ENCODE measurements at places on chromosomes 11 and 22.

- no peak overlapping the region for H3K27ac ChIP-seq
- H3K27me3 ChIP-seq: peaks cover 26% of the 10 kb centered on the region
- no peak for DNase-seq
Observed at GRCh38 chr11:61499816-61500491, 8.6 kb upstream of the LRRC10B start.

- H3K27ac ChIP-seq: no peak overlapping the region
- no peaks in the 10 kb centered on the region for H3K36me3 ChIP-seq
- H3K4me3 ChIP-seq: no peak overlapping the region
- no peaks in the 10 kb centered on the region for H3K4me1 ChIP-seq
Observed at GRCh38 chr11:132142121-132142520, 771.7 kb downstream of the NTM start.

DNA sequence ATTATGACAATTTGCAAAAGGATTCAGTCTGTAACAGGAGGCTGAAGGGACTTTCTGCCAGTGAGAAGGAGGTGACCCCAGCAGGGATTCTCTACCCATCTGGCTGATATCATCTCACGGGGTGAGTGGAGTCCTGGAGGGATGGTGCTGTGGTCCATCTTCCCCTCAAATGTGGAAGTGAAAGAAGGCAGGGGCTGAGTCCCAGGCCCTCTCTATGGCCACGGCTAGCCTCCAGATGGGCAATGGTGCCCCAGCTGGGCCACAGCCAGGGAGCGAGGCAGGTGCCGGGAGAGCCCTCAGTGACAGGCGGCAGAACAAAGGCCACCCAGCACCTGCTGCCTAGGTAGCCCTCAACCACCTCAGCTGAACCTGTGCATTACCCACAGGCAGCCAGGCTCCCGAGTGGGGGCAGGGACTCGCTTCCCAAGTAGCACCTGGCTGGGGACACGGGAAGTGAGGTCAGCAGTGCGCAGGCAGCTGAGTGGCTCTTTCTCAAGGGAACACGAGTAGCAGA is 6.7 kb downstream of the NECTIN1 start:
- no peak overlapping the region for H3K4me3 ChIP-seq
- no peaks in the 10 kb centered on the region for H3K36me3 ChIP-seq
- no peak overlapping the region for H3K27ac ChIP-seq
- no peak for DNase-seq
- no peaks in the 10 kb centered on the region for H3K27me3 ChIP-seq

DNA sequence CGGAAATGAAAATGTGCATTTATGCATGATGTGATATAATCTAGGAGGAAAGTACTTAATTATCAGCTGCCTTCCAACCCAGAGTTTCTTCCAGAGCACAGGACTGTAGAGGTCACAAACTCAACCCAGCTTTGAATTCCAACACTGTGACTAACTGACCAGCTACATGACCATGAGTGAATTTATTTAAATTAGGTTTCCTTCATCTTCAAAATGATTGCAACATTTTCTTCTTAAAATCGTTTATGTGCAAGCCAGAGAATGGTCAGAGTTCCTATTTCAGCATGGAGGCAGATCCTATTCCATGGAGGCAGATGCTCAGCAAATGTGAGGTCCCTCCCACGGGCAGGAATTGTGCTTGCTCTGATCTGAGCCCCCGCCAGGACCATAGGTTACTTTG is 42.4 kb downstream of the OSBP start:
- peaks cover 47% of the 10 kb centered on the region for H3K36me3 ChIP-seq
- H3K27ac ChIP-seq: 0 out of 2 replicates have a peak overlapping the region, but pooled peaks have one; percentile 4
- peaks cover 7% of the 10 kb centered on the region for H3K4me1 ChIP-seq
- no peaks in the 10 kb centered on the region for H3K27me3 ChIP-seq
- no peak overlapping the region for H3K4me3 ChIP-seq

DNA sequence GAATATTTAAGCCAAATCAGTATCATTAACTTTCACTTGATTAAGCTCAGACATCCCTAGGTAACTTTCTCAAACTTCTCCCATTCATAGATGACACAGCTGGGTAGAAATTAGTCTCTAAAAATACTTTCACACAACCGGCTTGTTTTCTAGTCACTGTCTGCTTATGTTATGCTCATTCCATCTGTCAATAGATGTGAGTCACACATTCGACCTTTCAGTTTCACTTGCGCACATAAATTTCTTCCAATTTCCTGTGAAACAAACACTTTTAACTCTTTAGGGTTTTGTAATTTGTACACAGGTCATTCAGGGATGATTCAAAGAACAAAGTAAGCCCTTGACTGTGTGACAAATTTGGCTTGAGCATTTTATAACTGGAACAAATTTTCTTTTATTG is 723.0 kb downstream of the KCNA4 start:
- DNase-seq: peak; percentile 65
- no peaks in the 10 kb centered on the region for H3K27me3 ChIP-seq
- no peak overlapping the region for H3K4me3 ChIP-seq
- no peaks in the 10 kb centered on the region for H3K36me3 ChIP-seq

- DNase-seq: no peak
- H3K4me3 ChIP-seq: no peak overlapping the region
- 0 out of 2 replicates have a peak, but pooled peaks cover 5% of the 10 kb centered on the region for H3K27me3 ChIP-seq
- H3K27ac ChIP-seq: no peak overlapping the region
- no peaks in the 10 kb centered on the region for H3K36me3 ChIP-seq
- H3K4me1 ChIP-seq: no peaks in the 10 kb centered on the region
Observed at GRCh38 chr11:126090452-126090851, 27.8 kb upstream of the CDON start.

DNA sequence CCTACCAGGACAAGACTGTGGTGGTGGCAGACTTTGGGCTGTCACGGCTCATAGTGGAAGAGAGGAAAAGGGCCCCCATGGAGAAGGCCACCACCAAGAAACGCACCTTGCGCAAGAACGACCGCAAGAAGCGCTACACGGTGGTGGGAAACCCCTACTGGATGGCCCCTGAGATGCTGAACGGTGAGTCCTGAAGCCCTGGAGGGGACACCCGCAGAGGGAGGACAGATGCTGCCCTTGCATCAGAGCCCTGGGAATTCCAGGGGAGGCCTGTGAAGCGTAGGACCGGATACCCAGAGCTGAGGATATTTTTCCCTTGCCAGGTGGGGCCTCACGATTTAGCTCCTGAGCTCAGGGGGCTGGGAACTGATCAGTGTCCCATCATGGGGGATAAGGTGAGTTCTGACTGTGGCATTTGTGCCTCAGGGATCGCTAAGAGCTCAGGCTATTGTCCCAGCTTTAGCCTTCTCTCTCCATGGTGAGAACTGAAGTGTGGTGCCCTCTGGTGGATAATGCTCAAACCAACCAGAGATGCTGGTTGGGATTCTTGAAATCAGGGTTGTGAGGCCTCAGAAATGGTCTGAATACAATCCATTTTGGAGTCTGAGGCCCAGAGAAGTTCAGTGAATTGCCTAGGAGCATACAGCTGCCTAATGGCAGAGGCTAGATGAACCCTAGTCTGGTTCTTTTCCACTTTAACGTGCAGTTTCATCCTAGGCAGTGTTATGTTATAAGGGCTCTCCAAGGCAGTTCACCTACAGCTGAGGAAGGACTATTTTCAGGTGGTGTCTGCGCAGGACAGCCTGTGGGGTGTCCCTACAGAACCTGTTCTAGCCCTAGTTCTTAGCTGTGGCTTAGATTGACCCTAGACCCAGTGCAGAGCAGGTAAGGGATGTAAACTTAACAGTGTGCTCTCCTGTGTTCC is 19.5 kb downstream of the PIK3IP1 start:
- H3K27ac ChIP-seq: no peak overlapping the region
- H3K4me1 ChIP-seq: no peaks in the 10 kb centered on the region
- DNase-seq: peak; percentile 62
- no peak overlapping the region for H3K4me3 ChIP-seq
- H3K27me3 ChIP-seq: no peaks in the 10 kb centered on the region

DNA sequence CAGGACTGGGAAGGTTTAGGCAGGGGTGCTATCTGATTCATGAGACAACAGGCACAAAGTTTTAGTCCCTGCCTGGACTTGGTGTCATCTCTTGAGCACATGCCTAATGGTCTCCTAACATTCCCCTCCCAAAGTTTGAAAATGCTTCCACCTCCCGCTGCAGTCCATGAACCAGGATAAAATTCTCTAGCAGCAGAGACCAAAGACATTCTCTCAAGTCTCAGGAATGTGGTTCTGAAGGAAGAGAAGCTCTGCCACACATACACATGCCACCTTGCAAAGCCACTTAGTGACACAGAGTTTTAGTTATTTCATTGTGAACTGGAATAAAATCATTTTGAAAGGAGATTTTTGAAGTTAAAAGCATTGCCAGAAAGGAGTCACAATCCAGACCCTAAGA is 15.5 kb downstream of the OR51B6 start:
- peak overlapping the region; percentile 92 for H3K27ac ChIP-seq
- no peaks in the 10 kb centered on the region for H3K36me3 ChIP-seq
- H3K4me3 ChIP-seq: no peak overlapping the region
- peaks cover 64% of the 10 kb centered on the region for H3K4me1 ChIP-seq

GRCh38 chr11:75344186-75344585 is 7.3 kb downstream of the ARRB1 start:
- H3K27ac ChIP-seq: no peak overlapping the region
- DNase-seq: no peak

GRCh38 chr22:19407649-19408606 is 23.6 kb downstream of the HIRA start:
- H3K36me3 ChIP-seq: peaks cover 54% of the 10 kb centered on the region
- H3K4me1 ChIP-seq: peaks cover 4% of the 10 kb centered on the region
- H3K27me3 ChIP-seq: no peaks in the 10 kb centered on the region
- DNase-seq: no peak
- H3K27ac ChIP-seq: no peak overlapping the region

DNA sequence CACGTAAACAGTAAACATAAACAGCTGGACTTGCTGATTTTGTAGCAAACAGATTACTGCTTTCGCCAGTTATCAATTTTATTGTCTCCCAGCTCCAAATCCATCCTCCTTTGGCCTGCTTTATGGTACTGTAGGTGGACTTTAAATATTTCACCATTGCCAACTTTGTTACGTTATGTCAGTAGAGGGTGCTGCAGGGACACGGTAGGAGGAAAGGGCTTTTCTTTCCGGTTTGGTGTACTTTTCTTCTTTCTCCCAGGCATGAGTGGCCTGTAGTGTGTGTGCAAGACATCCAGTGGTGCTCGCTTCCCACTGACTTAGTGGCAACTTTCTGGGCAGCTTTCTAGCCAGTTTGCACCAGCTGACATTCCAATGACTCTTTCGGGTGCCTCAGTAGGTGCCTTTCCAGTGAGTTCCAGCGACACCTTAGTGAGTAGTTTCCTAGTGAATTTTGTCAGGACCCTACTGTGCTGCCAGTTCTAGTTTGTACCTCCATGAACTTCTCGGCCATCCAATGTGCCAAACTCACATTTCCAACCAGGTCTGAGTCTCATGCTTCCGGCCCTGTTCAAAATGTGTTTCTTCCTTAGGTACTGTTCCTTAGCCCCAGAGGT is 267.6 kb upstream of the TENM4 start:
- no peak overlapping the region for H3K27ac ChIP-seq
- no peaks in the 10 kb centered on the region for H3K27me3 ChIP-seq
- H3K4me1 ChIP-seq: no peaks in the 10 kb centered on the region
- no peak overlapping the region for H3K4me3 ChIP-seq
- peak; percentile 1 for DNase-seq
- H3K36me3 ChIP-seq: no peaks in the 10 kb centered on the region

DNA sequence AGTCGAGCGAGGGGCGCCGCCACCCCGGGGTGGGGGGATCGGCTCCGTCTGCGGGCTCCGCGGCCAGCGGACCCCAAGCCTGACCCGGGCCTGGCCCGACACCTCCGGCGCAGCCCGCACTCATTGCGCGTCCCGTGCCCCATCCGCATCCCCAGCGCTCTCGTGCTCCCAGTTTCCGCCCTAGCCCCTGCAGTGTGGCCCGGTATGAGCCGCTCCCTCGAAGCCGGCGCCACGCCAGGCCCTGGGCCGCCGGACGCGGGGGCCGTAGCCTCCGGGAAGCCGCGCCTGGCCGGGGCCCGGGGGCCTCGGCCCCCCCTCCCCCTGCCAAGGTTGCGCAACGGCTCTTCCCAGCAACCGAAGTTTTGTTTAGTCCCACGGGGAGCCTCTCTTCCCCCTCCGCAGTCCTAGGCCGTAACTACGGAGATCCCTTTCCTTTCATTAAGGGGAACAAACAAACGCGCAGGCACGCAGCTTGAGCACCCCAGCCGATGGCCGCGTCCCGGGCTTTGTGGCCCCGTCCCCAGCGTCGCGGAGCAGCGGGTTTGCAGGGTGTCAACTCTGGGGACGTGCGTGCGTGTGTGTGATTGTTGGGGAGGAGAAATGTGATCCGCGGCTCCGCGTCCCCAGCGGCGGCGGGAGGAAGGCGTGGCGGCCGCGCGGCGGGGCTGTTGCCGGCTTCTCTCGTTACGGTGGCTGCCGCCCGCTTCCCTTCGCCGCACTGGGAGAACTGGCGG is 883 bp downstream of the HIPK3 start:
- peak overlapping the region; percentile 95 for H3K27ac ChIP-seq
- H3K4me1 ChIP-seq: peaks cover 29% of the 10 kb centered on the region
- H3K36me3 ChIP-seq: peaks cover 11% of the 10 kb centered on the region
- peak; percentile 73 for DNase-seq
- peak overlapping the region; percentile 91 for H3K4me3 ChIP-seq

DNA sequence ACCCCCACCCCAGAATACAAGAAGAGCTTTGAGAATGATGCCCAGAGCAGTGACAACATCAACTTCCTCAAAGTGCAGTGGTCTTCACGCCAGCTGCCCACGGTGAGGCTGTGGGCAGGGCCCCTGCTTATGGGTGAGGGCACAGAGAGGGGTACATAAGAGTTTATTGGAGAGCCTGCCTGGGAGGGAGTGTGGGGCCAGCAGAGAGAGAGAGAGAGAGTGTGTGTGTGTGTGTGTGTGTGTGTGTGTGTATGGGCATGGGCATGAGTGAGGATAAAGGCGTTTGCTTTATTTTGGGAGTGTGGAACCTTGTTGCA is 9.5 kb downstream of the PHOX2A start:
- no peaks in the 10 kb centered on the region for H3K27me3 ChIP-seq
- peaks cover 1% of the 10 kb centered on the region for H3K4me1 ChIP-seq
- no peak overlapping the region for H3K4me3 ChIP-seq

GRCh38 chr11:15699978-15700377 is 585.3 kb downstream of the INSC start:
- DNase-seq: no peak
- no peaks in the 10 kb centered on the region for H3K4me1 ChIP-seq
- H3K27me3 ChIP-seq: no peaks in the 10 kb centered on the region
- H3K4me3 ChIP-seq: no peak overlapping the region
- no peaks in the 10 kb centered on the region for H3K36me3 ChIP-seq

DNA sequence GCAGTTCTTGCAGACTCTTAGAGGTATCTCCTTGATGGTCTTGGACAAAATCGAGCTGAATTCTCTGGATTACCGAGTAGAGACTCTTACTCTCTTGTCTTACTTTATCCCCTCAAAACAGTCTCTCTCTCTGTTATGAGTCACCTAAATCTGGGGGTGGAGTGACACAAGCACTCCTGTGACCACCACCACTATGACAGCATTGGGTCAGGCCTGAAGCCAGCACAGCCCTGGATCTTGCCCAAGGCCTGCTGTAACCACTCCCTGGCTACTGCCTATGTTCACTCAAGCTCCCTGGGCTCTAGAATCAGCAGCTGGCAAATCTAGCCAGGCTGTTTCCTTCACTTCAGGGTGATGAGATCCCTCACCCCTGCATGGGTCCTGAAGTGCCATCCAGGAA is 662.5 kb downstream of the LUZP2 start:
- H3K4me1 ChIP-seq: no peaks in the 10 kb centered on the region
- no peak overlapping the region for H3K27ac ChIP-seq
- H3K27me3 ChIP-seq: no peaks in the 10 kb centered on the region
- DNase-seq: no peak

Measured in SJSA1 (cell line).